GM06990 (cell line): ENCODE measurements at places on chromosomes 5 and 9.

- DNase-seq: no peak
Observed at GRCh38 chr9:96522366-96522765, 72.4 kb downstream of the HABP4 start.

DNA sequence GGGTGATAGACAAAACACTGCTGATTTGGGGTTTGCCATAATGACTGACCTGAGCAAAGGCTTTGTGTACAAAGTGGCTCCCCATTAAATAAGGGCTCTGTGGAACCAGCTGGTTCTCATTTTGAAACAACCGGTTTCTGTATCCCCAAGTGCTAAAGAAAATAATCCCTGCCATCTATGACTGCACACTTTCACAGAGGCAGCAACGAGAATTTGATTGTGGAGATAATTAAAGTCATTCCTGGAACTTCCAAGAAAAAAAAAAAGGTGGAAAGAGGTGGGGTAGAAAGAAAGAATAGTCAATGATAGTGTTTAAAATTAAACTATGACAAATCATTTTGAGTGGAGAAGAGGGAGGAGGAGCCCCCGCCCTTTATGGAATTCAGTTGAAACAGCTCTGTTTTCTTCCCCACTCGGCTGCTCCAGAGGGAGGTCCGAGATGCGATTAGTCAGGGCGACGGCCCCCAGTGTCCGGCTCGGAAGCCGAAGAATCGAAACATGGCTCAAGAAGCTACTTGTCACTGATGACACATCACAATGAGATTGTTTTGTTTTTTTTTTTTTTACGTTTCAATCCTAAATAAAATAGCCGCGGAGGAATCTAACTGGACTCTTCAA is 38.4 kb downstream of the EBF1 start:
- no peak for DNase-seq

DNA sequence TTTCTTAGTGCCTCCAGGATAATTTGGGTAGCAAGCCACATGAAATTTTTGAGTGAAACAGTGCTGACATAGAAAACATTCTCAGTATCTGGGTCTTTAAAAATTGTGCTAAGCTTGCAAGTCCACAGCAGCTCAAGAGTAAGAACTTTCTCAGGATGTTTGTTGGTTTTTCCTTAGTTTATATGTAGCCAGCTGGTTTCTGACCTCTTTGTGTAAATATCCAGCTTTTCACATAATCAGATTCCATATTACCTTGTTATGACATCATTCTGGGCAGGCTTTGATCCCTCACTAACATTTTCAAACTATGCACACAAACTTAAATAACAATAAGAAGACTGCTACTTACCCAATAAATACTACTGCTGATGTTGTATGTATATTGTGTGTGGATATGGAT is 82.9 kb upstream of the VCAN start:
- DNase-seq: no peak

- no peak for DNase-seq
Observed at GRCh38 chr5:150054569-150054968, 31.8 kb downstream of the CSF1R start.

DNA sequence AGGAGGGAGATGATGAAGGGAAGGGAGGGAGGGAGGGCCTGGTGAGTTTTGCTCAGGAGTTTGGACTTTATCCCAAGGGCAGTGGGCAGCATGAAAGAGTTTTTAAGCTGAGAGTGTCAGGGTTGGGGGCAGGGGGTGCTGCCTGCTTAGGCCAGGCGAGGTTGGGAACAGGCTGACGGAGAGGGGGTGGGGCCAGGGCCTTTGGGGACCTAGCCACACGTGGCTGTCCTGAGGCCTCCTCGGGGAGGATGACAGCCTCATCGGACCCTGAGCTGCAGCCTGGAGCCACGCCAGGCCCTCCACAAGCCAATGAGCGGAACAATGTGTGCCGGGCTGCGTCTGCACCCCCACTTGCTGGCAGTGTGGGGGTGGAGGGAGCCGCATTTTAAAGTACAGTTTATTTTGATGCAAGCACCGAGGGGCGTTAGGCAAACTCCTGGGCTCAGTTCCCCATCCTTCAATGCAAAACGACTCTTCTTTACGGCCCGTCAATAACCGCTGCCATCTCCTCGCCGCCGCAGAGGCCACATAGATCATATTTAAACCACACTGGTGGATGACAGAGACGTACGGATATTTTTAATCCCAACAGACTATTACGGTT is 5.3 kb upstream of the RXRA start:
- no peak for DNase-seq

DNA sequence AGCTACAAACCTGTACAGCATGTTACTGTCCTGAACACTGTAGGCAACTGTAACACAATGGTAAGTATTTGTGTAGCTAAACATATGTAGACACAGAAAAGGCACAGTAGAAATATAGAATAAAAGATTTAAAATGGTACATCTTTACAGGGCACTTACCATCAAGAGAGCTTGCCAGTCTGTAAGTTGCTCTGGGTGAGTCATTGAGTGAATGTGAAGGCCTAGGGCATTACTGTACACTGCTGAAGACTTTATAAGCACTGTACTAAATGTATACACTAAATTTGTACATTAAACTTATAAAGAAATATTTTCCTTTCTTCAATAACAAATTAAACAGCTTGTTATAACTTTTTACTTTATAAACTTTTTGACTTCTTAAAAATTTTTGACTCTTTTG is 20.5 kb downstream of the ADRB2 start:
- no peak for DNase-seq

DNA sequence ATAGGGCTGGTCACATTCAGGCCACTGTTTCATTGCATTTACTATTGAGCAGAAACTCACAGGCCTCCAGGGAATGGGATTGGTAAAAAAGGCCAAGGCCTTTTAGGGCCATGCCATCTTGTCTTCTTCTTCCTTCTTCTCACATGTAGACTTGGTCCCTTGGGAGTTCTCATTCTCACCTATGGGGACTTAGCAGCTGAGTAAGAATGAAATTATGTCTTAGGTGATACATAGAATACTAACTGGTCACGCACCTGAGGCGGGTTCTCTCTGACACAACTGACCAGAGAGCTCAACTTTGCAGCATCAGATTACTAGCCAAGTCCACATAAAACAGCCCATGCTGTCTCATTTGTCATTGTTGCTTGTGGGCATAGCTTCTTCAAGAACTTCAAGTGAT is 641.8 kb downstream of the EFNA5 start:
- no peak for DNase-seq

DNA sequence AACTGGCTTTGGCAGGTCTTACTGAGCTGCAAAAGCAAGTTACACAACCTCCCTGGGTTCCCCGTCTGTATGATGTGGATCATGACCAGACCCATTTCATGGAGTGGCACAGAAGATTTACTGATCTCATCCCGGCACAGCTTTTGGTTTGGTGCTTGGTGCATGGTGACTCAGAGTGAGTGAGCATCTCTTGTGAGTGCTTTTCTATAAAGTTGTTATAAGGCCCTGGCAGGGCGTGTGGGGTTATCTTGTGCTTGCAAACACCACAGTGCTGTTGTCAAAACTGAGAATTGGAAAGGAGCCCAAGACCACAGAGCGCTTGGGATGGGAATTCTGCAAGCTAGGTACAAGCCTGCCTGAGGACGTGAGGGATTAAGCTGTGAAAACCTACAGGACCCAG is 425.2 kb downstream of the GADD45G start:
- no peak for DNase-seq

- no peak for DNase-seq
Observed at GRCh38 chr5:97097326-97098230, 44.8 kb downstream of the LIX1 start.

- DNase-seq: no peak
Observed at GRCh38 chr5:93088592-93089389, 492.2 kb downstream of the NR2F1-AS1 start.

GRCh38 chr5:136276946-136277345 is 84.0 kb upstream of the SMIM32 start:
- DNase-seq: no peak

DNA sequence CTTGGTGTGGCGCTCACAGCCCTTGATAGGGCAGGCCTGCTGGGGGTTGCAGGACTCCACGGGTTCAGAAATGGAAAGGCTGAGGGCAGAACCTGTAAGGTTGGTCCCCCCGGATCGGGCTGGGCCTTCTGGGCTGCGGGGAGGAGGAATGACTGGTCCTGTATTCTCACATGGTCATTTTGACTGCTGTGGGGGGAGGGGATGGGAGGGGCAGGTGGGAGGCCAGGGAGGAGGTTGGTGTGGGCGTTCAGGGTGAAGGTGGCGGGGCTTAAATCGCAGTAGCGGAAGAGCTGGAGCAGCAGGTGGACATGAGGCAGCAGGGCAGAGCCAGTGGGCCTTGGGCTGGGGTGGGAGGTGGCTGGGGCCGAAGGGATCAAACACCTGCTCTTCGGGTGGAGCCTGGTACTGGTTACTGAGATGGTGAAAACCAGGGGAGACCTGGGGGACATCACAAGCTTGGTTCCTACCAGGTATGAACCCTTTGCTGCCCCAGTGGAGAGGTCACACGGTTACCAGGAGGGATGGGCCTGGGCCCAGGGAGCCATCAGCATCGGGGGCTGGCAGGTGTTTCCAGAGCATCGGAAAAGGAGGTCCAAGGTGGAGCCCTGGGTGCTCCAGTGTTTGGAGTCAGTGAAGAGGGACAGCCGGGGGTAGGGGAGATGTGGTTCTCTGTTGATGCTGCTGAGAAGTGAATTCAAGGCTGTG is 1.8 kb downstream of the MRPS2 start:
- no peak for DNase-seq

DNA sequence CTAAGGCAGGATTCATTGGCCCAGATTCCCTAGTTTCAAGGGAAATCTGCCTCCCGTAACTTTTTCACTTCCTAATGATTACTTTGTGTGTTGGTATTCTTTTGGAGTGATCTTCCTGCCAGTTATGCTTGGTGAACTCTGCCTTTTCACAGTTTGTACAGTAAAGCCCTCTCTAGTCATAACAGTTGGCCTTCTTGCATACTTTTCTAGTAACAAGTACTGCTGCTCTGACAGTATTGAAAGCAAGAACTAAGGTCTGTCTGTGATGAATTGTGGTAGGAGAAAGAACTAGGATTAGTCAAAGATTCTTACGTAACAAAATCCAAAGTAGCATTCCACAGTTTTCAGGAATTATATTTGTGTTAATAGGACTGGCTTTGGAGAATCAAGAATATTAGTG is 1457.2 kb upstream of the WWC1 start:
- DNase-seq: no peak

DNA sequence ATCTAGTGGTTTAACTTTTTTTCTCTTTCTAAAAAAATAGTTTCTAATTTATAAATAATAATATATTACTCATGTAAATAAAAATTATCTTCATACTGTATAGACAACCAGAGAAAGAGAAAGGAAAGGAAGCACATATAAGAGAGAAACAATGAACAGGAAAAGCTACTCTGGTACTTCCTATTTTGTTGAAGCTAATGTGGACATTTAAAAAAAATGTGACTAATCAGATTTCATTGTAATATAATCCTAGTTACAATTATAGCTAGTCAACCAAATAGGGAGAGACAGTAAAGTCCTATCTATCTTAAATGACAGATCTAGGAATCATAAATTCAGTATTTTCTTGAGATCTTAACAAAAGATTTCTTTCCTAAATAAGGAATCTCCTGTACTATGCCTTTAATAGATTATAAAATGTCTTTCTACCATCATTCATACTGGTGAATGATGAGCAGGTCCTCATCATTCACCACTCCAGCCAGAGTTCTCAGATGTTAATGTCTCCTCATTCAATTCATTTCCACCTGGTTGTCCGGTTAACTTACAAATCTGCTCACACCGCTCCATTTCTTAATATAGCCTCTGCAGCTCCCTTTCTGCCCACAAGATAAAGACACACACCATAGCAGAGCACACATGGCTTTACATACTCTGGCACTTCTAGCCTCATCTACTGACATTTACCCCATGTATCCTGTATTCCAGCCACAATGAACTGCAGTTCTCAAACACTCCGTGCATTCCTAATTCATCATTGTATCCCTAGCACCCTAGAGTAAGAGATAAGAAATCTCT is 30.9 kb downstream of the ZFR start:
- DNase-seq: no peak
